Retina (tissue), 1 donor: ENCODE measurements at places on chromosomes 5 and 9.
A peak's percentile ranks its signal among the peaks of the same experiment; 100 is the strongest.

DNA sequence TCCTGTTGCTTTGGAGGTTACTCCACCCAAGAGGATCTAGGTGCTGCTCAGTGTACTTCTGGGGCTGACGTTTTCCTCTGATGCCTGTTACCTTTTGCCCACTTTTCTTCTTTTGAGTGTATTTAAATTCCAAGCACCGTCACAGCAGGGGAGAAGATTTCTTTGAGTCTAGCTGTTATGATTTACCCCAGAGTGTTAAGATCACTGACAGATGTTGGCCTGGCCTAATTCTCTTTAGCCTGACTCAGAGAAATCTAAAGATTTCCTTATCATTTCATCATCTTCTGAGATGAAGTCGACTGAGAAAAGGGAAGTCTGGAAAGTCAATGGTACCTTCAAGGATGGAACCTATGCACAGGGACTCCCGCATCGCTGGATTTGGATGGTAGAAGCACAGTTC is 191.5 kb downstream of the FBXL7 start:
- no peak for DNase-seq

DNA sequence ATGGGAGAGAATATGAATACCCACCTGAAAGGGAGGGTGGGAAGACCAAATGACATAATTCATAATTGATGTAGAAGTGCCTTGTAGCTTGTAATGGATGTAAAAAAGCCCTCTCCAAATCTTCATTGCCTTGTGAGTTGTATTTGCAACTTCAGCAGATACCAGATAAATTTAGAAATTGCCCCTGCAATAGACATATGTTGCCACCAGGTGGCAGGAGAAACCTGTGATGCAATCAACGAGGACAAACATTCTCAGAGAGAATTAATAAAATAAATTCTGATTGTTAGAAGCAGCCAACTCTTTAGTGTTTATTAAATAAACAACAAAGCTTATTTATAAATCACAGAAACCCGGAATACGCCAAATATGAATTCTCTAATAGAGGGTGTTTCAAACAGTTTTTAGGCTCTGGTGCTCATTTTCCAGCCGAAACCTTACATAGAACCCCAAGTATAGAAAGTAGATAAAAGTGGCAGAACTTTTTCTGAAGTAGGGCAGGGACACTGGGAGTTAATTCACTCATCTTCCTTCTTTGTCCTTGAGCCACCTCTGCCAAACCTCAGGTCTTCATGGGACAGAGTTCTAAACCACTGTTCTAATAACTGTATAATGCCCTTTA is 147.8 kb downstream of the TMEM38B start:
- DNase-seq: peak; percentile 42

DNA sequence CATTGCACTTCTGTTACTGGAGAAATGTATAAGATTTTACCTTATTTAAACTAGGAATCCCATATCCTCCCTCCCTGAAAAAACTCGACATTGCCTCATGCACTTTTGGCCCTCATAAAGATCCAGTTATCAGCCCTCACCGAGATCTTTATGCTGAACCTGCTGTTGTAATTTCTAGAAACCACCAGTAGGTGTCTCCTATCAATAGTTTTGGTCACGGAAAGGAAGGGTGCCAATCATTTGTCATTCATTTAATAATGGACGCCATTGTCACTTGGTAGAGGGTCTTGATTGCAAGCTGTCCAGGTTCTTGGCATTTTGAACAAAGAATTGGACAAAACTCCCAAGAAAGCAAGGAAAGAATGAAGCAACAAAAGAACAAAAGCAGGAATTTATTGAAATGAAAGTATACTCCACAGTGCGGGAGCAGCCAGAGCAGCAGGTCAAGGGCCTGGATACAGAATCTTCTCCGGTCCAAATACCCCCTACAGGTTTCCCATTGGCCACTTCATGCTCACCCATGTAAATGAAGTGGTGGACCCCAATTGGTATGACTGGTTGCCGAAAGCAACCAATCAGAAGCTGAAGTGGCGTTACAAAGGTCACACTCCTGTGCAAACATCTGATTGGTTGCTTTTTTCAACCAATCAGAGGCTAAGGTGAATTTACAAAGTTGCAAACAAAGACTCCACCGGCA is 524.3 kb downstream of the PSAT1 start:
- no peak for DNase-seq

GRCh38 chr5:133780619-133781280 is 168.4 kb upstream of the FSTL4 start:
- no peak for DNase-seq
